ENCODE measurements at places on chromosomes 12 and 14.

- no peak for DNase-seq
Measured at GRCh38 chr14:60935319-60935718, 45.6 kb downstream of the TRMT5 start.

- DNase-seq, result no peak
Measured at GRCh38 chr12:82672811-82673495, 13.8 kb upstream of the TMTC2 start.

DNA sequence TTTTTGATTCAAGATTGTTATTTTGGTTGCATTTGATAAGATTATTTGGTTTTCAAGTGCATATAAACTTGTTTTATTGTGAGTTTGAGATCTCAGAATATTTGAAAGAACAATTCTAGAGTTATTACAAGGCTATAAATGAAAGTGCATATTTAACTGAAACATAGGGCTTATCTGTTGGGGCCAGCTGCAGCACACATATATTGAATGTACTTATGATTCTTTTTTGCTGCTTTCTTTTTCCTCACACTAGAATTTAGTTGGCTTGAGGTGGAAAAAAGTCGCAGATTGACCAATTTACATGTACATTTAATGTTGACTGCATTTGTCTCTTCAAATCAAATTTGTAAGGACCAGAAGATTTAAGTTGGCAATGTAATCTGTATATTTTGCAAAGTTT lies 88.0 kb downstream of the PCNX1 start:
- no peak for DNase-seq

- DNase-seq, result no peak
Measured at GRCh38 chr12:68984796-68985573, 52.0 kb upstream of the CPM start.

DNA sequence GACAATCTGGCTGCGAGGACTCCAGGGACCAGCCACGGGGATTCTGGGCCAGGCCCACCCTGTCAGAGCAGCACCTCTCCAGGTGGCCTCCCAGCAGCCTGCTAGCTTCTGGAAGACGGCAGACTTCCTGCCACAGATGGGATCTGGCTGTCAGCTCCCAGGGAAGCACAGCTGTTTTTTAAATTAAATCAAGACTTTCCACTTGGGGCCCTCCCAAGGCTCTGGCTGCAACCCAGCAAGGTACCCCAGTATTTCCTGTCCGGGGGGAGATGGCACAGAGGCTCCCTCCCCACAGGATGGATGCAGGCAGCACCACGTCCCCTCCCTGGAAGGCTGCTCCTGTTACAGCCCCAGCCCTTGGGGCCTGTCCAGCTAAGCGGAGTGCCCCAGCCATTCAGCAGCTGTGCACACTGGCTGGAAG lies 56.9 kb downstream of the ACTN1 start:
- no peak for DNase-seq

- DNase-seq, result peak; percentile 63
Measured at GRCh38 chr12:132429946-132430643, 59.9 kb upstream of the FBRSL1 start.

DNA sequence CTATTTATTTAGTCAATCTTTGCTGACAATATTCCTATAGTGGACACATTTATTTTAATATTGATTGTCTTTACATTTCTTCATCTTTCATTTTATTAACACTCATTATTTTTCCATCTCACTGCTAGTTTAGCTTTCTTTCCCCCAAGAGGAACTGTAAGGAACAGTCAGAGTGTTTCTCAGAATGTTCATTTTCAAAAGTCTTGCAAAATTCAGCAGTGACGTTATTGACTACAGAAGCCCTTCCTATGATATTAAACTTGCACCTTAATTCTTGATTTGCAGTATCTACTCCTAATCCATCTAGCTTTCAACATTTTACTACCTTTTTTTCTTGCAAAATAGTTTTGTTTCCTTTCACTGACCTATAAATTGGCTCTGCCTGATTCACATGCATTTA lies 13.0 kb downstream of the CLEC2B start:
- DNase-seq, result no peak

DNA sequence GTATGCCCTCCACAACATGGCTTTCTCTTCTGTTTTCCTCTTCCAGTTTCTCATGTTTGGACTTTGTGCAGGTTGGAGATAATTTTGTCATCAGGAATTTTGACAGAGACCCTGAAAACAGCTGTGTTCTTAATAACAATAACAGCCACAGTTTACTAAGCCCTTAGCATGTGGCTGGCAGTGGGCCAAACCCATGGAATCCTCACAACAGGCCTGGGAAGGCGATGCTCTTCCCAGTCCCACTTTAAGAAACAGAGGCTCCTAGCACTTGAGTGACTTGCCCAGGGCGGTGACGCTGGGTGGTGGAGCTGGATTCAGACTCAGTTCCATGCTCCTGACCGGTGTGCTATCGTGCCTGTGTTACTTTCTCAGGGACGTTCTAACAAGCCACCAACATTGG lies 20.1 kb upstream of the PLEKHG3 start:
- no peak for DNase-seq

- DNase-seq, result no peak
Measured at GRCh38 chr12:99380701-99381100, 266.9 kb upstream of the GARIN6 start.

GRCh38 chr14:73168274-73168673 lies 32.0 kb downstream of the PSEN1 start:
- no peak for DNase-seq

DNA sequence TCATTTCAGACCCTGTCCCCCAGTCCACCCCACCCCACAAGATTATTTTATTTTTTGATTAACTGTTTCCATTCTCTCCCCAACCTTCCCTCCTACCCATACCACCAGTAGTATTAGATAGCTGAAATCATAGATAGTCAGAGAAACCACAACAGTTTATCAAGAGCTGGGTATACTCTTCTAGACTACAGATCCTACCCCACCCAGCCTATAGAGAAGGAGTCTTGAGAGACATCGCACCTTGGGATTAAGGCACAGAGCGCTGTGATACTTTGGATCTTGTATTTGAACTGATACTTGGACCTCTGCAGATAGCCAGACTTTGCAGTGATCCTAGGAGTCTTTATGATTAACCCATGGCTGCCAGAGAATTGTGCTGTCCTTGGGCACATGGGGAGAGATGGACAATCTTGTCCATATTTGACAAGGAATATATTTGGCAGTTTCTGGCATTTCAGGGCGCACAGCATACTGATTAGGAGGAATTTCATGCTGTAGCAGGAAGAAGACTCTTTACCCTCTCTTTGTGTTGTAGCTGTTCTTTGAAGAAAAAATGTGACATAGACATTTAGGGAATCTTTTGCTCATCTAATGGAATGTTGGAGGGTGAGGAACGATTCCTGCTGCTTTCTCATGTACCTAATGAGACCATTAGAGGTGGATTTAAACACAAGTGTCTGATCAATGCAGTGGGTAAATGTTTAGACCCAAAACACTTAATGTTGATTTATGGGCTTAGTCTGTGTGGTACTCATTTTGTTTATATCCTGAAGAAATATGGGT lies 982 bp downstream of the RBMS2 start:
- DNase-seq, result no peak

DNA sequence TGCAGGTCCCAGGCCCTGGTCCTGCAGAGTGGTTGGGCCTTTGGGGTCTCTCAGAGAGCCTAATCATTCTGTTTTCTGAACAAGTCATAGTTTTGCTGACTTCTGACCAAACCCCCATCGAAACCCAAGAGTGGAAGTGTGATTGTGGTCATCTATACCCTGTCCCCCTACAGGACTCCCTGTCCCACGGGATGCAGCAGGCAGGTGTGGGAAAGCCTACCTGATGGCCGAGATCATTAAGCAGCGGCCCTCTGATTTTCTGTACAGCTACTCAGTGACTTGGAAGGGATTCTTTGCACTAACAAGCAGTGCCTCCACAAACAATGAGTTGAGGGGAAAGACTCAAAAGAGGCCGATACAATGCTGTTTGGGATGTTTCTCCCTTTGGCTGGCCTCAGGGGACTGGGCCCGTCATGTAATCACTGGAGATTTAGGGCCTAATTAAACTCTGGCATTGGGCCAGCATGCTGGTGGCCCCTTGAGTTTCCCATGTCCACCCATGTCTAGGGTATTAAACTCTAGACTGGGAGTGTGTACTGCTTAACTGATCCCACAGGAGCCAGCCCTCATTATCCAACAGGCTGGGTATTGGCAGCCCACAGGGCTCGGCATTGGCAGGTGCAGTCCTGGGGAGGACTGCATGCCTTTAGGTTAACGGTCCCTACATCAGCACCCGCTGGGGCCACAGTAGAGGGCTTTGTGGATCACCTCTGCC lies 192.8 kb downstream of the ZFP36L1 start:
- DNase-seq, result no peak

GRCh38 chr12:127696963-127697362 lies 570.0 kb upstream of the TMEM132C start:
- no peak for DNase-seq

DNA sequence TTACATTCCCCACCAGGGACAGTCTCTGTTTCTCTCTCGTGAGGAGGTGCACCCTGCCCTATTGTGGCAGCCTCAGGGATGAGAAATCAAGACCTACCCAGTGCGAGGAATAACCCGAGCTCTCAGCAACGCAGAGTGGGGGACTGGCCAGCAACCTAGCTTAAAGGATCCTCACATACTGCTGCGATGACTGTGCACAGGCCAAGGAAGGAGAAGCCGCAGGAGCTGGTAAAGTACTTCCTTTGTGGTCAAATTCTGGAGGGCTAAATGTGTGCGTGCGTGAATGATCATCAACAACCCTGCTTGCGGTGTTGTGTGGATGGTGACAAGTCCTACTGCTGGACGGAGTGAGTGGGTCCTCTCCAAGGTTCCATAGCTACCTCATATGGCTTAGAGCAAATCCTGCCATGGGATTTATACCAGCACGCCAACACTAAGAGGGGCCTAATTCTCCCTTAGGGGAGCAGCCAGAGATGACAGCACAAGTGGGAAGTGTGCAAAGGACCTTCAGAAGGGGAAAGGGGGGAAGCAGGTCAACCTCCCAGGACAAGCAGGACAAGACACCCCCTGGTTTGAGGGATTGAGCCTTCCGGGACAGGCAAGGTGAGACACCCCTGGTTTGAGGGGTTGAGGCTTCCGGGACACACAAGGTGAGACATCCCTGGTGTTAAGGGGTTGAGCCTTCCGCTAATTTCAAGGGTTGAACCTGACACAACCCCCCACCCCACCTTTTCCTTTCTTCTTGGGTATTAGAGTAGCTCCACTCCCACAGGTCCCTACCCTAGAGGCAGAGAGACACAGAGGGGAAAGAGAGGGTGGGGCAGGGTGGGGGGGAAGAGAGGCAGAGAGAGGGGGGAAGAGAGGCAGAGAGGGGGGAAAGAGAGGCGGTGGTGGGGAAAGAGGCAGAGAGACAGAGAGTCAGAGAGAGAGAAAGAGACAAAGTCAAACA lies 58.8 kb upstream of the AP4S1 start:
- no peak for DNase-seq

- DNase-seq, result no peak
Measured at GRCh38 chr14:48792376-48793024, 793.7 kb downstream of the RPS29 start.

DNA sequence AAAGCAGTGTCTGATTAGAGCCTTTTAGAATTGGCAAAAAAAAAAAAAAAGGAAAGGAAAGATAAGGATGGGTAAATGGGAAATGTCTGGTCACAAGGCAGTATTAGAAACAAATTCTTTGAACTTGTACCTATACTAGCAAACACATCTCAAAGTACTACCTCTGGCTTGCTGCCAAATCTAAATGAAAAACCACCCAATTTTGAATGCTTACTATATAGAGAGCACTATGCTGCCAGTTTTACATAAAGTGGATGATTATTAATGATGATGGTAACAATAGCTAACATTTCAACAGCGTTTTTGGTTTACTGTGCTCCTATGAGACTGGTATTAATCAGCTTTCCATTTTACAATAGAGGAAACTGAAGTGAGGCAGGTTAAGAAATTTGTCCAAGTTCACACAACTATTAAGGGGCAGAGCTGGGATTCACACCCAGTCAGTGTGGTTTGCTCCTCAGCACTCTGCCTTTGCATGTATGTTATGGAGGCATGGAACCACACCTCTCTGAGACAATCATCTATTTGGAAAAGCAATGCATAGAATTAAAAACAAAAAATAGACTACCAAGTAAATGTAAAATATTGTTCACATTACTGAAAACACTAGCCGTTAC lies 34.2 kb downstream of the ATP2B1 start:
- no peak for DNase-seq

DNA sequence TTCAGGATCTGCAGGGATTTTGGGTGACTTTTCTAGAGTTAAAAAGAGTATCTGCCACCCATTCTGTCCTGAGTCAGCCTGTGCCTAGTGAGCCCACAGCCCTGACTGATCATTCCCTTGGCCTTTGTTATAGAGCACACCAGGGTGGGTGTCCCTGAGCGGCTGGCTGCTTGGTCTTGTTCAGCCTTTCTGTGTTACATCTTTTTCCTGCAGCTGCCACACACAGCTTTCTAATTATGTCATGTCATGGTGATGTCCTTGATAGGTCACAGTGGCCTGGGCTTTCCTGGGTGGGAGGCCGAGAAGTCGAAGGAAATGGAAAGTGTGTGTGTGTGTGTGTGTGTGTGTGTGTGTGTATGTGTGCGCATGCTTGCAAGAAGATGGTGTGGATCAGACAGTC lies 293.2 kb upstream of the CRY1 start:
- no peak for DNase-seq

GRCh38 chr12:55997535-55997859 lies 421 bp downstream of the SUOX start:
- DNase-seq, result no peak

DNA sequence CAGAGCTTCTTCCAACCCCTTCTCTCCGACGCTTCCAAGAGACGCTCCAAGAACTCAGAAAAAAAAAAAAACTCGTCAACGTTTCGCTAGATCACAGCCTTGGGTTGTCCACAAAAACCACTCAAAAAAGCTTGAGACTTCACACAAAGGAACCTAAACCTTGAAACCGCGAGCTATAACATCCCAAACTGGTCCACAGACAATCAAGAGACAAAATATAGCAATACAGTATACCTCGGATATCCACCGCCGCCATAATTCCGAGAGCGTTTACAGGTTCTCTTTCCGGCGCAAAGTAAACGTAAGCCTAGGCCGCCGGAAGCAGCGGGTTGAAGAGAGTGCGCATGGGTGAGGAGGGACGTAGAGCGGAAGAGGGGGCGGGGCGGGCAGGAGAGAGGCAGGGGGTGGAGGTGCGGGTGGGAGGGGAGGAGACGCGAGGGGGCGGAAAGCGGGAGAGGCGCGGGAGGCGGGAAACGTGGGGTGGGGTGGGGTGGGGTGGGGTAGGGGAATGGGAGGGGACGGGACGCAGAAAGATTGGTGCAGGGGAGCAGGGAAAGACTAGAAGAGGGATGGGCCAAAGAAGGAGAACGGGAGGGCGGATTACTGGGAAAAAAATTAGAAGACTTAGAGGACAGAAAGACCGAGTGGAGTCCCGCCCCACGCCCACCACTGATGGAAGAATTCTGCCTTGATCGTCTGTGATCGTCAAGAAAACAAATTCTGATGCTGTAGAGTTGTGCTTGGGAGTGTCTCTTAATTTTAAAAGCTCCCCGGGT lies at the start of gene MED6:
Gene MED6, minus strand, starts transcription at position 274 of the 776 bp plus-strand sequence. Its CDS starts 18 bp downstream, at position 256.
- peak; percentile 95 for DNase-seq

DNA sequence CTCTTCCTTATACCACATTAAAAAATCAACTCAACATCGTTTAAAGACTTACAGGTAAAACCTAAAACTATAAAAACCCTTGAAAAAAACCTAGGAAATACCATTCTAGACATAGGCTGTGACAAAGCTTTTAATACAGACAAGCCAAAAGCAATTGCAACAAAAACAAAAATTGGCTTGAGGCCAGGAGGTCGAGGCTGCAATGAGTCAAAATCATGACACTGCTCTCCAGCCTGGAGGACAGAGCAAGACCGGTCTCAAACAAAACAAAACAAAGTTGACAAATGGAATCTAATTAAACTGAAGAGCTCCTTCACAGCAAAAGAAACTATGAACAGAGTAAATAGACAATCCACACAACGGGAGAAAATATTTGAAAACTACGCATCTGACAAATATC lies 1057.8 kb downstream of the FSCB start:
- no peak for DNase-seq

GRCh38 chr12:99984271-99985128 lies at the start of gene ANKS1B:
TSS of gene ANKS1B (minus strand) at chr12:99984936. CDS start at chr12:99984237, 699 bp downstream.
- DNase-seq, result peak; percentile 20

Data from GM12865 (cell line).